ENCODE measurements at places on chromosomes 6 and 20. TPM values are rescaled to one million over a fixed set of nuclear protein-coding genes. Genes with fewer than 3 reads are reported as not detected.

Gene NSFL1C
- total RNA-seq, result 28.7 TPM

Gene PGC
- total RNA-seq, result 0.52 TPM

Gene NRN1
- 13.6 TPM for total RNA-seq

Gene CTAGE9
- total RNA-seq, result not detected

Gene FOXS1
- total RNA-seq, result 3.1 TPM

Gene BPIFB4
- not detected for total RNA-seq

Gene ZSCAN16
- 3.7 TPM for total RNA-seq

Gene VSTM2L
- not detected for total RNA-seq

Gene HCRTR2
- not detected for total RNA-seq

Gene CGA
- not detected for total RNA-seq

Measured in skeletal muscle tissue (tissue), 5 donors.